ENCODE measurements at places on chromosomes 3 and 15. TPM values are rescaled to one million over a fixed set of nuclear protein-coding genes. Genes with fewer than 3 reads are reported as not detected.

NDN gene
- total RNA-seq, result 11.8 TPM

EXD1 gene
- not detected for total RNA-seq

DNA sequence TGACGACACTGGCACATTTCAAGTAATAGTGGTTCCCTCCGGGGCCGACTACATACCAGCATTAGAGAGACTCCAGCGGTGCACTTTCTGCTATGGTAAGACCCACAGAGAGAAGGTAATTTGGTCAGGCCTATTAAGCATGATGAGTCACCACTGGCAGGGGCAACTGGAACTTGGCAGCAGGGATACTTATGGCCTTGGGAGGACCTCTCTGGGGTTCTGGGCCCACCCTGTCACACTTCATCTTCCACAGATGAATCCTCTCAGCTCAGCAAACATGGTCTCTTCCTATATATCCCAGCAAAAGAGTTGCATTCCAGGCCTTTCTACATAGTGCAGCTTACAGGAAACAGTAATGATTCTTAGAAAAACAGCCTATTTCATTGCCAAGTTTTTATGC lies 88.0 kb downstream of the PIK3R4 start:
- no peak for DNase-seq

DNA sequence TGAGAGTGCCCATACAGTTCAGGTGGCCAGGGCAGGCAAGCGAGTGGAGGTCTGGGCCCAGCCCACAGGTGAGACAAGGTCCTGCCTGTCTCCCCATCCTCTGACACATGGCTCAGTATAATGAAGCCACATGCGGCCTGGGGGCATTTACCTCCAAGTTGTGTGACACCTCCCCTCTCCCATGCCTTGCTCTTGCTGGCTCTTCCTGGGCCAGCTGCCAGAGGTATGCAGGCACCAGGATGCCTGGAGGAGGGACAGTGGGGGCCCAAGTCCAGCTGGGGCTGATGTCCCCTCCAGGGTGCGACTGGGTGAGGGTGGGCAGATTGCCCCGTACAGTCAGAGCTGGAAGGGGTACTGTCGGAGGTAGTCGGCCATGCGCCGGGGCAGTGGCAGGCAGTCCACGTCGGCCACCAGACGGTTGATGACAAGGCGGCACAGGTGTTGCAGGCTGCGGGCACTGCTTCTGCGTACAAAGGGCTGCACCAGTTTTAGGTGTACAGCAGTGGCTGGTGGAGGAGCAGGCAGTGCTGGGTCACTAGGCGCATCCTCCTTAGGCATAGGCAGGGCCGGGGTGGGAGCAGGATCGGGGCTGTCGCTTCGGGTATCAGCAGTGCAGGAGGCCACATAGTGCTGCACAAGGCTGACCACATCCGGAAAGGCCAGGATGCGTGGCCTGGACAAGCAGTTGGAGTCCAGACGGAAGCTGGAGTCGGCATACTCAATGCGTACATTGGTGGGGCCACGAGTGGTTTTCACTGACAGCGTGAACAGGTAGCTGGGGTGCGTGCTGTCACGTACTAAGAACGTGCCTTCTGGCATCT lies 4.1 kb downstream of the CISH start:
- no peak for DNase-seq

DNA sequence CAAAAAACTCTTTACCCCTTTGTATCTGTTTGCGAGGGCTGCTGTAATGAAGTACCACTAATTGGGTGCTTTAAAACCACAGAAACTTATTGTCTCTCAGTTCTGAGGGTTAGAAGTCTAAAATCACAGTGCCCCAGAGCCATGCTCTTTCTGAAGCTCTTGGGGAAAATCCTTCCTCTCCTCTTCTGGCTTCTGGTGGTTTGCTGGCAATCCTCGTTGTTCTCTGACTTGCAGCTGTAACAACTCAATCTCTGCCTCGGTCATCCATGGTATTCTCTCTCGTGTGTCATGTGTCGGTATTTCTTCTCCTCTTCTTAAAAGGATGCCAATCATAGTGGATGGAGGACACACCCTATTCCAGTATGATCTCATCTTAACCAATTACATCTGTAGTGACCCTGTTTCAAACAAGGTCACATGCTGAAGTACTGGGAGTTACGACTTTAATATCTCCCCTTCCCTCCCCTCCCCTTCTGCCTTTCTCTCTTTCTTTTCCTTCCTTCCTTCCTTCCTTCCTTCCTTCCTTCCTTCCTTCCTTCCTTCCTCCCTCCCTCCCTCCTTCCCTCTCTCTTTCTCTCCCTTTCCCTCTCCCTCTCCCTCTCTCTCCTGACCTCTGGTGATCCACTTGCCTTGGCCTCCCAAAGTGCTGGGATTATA lies 6.5 kb upstream of the ARL8B start:
- DNase-seq, result peak; percentile 26

DNA sequence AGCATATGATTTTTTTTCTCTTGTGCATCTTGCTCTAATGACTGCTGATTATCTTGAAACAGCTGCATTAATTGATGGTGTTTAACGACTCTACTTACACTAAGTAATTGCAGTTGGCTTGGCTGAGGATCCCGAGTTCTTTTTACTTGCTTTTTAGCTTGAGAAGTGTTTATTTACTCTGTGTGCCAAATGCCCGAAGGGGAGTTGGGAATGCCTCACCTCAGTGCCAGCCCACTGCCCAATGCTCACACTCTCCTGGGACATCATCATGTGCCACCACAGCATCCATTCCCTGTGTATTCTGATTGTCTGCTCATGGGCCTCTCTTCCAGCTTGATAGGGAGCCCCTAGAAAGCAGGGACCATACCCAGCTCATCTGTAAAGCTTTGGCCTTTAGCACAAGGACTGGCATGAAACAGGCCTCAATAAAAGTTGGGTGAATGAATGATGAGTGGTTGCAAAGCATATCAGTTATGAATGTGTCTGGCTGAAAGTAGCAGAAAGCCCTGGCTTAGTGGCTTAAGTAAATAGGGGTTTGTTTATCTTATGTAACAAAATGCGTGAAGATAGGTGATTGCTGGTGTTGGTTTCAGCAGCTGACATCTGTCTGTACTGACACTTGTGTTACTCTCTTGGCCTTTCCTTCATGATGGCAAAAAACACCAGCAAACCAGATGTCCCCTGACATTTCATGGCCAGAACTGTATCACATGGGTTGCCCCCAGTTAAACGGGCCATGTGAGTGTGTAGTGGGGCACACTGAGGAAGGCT lies 8.1 kb downstream of the PXYLP1 start:
- no peak for DNase-seq

- no peak for DNase-seq
Observed at GRCh38 chr3:10371167-10371566, 50.3 kb upstream of the SEC13 start.
